ENCODE measurements at places on chromosomes 1 and 21.

DNA sequence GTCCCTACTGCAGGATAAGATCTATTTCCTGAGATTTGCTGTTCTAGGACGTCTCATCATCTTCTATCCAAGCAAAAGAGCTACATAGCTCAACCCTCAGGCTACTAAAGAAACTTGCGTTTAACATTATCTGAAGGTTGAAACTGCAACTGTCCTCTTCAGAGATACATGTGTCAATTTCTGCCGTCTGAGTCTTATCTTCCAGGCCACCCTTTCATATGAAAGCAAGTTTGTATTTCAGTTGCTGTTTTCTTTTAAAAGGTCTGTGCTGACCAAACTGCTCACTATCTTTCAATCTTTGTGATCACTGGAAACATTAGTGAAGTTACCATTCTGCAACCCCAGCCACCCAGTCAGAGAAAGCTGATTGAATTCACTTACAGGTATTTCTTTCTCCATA, 108.6 kb upstream of the RAB3GAP2 start:
- DNase-seq = no peak

DNA sequence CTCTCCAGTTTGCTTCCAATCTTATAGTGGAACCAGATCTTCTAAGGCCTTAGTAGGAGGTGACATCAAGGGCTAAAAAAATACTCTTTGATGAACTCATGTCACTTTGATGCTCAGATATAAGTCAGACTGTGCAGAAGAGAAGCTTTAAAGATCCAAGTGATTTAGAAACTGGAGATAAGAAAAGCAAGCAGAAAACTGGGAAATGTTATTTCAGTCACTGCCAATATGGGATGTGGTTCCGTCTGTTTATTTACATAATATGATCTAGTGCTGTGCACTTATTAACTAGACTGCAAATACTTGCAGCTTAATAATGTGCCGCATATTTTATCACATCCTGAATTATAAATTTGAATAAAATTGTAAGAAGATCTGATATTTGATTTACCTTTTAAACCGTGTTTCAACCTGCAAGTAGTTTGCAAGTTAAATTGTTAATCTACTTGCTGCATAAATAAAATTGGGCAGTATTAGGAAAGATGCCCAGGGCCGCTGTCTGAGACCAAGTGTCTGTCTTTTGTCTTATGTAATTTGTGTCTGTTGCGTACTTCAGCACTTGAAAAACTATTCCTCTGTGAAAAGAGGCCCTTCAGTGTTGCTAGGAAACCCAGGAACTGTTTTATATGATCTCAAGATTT, 29.6 kb downstream of the CXADR start:
- DNase-seq = no peak

DNA sequence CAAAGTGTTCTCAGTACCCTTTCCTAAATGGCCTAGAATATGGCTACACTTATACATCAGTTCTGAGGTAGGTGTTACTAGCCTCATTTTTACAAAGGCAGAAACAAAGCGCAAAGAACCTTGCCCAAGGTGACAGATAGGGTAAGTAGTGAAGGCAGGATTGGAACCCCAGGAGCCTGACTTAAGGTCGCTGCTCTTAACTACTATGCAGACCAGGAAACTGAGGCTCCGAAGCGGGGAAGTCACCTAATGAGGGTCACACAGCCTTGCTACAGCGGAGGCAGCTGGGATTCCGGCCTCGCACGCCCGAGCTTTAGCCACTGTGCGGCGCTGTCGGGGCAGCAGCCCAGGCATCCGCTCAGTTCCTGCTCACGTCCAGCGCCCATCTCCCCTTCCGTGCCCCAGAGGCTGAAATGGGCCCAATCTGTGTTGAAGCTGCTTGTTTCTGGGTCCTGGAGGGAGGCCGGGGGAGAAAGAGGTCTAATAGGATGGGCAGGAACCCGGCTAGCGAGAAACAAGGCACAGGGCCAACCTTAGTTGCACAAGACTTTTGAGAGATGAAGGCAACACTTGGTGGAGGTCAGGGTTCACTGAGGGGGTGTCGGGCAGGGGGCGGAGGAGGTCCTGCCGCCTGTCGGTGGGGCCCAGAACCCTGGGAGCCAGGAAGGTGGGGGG, 1.4 kb upstream of the FOXD2 start:
- peak; percentile 65 for DNase-seq

GRCh38 chr1:180433873-180434272, 68.5 kb downstream of the ACBD6 start:
- DNase-seq = no peak

GRCh38 chr1:118927427-118928187, 60.5 kb downstream of the TBX15 start:
- DNase-seq = no peak

DNA sequence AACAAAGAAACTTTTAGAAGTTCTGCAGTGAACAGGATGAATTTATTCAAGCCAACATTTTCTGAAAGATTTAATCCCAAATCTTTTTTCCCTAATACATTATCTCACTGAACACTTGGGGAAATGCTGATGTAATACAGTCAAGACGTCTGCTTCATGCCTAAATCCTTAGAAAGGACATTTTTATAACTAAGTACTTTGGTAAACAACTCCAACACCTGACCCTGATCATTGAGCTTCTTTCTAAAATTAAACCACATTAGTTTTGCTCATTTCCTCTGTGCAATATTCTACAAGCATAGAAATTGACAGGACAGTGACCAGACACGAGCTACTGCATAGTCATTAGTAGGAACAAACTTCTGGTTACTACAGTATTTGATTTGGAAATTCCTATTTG, 183.5 kb downstream of the TPR start:
- no peak for DNase-seq

DNA sequence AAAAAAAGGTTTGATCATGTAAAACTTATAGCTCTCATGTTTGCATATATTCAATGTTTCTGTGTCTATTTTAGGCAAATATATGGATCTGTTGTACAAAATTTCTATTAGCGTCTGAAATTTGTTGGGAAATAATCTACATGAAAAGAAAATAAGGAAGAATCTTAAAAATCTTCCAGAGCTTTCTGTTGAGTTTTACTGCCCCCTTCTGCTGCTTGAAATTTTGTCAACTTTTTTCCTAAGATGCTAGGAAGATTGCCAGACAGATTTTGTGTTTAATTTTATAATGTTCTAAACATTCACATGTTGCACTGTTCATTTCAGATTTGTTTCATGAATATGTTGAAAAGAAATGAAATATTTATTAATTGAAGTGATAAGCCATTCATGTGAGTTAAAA, 2.5 kb upstream of the PTGS2 start:
- DNase-seq = peak; percentile 54

GRCh38 chr1:182003953-182004586, 57.4 kb downstream of the ZNF648 start:
- no peak for DNase-seq

GRCh38 chr1:199007423-199007822, 368.6 kb downstream of the PTPRC start:
- no peak for DNase-seq

DNA sequence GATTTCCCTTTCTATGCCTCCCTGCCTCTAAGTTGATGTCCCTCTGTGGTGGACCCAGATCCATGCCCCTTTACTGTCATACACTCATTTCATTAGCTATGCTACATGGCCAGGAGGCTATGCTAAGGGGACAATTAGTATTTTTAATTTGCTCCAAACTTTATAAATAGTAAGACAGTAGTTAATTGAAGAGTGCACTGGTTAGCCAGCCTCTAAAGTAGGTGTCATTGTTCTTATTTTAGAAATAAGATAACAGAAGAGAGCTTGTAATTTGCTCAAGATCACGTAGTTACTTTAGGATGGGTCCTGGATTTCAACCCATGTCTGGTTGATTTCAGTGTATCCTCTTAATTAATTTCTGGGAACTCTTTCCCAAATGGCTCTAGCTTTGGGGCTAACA, 29.4 kb upstream of the GNG12 start:
- DNase-seq = no peak

- peak; percentile 77 for DNase-seq
Measured at GRCh38 chr21:28436286-28436932, 556.3 kb downstream of the LTN1 start.

- DNase-seq = no peak
Measured at GRCh38 chr1:201144701-201145100, 9.6 kb downstream of the TMEM9 start.

DNA sequence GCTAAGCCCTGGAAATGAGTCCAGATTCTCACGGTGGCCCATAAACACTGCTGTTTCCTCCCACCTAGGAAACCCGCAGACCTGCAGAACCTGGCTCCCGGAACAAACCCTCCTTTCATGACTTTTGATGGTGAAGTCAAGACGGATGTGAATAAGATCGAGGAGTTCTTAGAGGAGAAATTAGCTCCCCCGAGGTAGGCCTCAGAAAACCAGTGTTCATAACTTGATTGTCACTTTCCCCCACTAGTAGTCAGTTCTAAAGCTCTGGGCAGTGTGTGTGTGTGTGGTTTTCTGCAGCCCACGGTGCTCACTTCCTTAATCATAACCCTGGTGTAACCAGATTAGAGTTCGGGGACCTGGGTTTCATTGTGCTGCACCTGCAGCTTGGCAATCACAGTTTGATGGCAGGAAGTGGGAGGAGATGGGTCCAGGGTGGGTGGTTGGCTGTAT, 39.1 kb downstream of the CLIC6 start:
- no peak for DNase-seq

GRCh38 chr1:53321776-53322602, 5.9 kb downstream of the LRP8 start:
- DNase-seq = no peak

GRCh38 chr21:36163750-36164741, 7.4 kb downstream of the DOP1B start:
- no peak for DNase-seq

DNA sequence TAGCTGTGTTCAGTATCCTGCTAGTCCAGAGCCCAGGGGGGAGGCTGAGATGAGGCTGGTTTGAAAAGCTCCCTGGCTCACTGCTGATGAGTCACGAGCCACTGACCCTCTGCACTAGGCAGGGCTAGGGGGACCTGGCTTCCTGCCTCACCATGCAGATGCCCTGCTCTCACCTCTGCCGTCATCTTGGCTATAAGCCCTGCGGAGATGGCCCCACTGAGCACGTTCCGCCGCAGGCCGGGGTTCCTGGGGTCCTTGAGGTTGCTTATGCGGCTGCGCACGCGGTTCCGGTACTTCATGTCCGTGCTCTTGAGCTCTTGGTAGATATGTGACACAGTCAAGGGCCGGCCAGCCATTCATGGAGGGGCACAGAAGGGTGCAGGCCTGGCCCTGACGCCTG, 24.1 kb upstream of the ZNF436 start:
- DNase-seq = peak; percentile 76

GRCh38 chr1:205965036-205965884, 22.0 kb upstream of the SLC26A9 start:
- DNase-seq = no peak

GRCh38 chr1:231887866-231888265, 261.3 kb downstream of the DISC1 start:
- no peak for DNase-seq

GRCh38 chr1:20981915-20982314, 194.8 kb downstream of the EIF4G3 start:
- DNase-seq = peak; percentile 14

GRCh38 chr1:209803568-209803967, 2.4 kb downstream of the IRF6 start:
- no peak for DNase-seq

GRCh38 chr1:7109901-7110300, 324.6 kb downstream of the CAMTA1 start:
- no peak for DNase-seq

DNA sequence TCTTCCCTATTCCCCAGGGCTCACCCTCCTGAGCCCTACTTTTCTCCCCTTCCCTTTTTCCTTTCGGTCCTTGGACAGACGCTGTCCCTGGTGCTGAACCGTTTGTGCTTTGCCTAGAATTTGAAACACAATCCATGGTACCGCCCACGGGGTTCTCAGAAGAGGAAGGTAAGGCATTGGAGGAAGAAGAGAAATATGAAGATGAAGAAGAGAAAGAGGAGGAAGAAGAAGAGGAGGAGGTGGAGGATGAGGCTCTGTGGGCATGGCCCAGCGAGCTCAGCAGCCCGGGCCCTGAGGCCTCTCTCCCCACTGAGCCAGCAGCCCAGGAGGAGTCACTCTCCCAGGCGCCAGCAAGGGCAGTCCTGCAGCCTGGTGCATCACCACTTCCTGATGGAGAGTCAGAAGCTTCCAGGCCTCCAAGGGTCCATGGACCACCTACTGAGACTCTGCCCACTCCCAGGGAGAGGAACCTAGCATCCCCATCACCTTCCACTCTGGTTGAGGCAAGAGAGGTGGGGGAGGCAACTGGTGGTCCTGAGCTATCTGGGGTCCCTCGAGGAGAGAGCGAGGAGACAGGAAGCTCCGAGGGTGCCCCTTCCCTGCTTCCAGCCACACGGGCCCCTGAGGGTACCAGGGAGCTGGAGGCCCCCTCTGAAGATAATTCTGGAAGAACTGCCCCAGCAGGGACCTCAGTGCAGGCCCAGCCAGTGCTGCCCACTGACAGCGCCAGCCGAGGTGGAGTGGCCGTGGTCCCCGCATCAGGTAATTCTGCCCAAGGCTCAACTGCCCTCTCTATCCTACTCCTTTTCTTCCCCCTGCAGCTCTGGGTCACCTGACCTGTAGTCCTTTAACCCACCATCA, 10.4 kb downstream of the BCAN start:
- peak; percentile 43 for DNase-seq

DNA sequence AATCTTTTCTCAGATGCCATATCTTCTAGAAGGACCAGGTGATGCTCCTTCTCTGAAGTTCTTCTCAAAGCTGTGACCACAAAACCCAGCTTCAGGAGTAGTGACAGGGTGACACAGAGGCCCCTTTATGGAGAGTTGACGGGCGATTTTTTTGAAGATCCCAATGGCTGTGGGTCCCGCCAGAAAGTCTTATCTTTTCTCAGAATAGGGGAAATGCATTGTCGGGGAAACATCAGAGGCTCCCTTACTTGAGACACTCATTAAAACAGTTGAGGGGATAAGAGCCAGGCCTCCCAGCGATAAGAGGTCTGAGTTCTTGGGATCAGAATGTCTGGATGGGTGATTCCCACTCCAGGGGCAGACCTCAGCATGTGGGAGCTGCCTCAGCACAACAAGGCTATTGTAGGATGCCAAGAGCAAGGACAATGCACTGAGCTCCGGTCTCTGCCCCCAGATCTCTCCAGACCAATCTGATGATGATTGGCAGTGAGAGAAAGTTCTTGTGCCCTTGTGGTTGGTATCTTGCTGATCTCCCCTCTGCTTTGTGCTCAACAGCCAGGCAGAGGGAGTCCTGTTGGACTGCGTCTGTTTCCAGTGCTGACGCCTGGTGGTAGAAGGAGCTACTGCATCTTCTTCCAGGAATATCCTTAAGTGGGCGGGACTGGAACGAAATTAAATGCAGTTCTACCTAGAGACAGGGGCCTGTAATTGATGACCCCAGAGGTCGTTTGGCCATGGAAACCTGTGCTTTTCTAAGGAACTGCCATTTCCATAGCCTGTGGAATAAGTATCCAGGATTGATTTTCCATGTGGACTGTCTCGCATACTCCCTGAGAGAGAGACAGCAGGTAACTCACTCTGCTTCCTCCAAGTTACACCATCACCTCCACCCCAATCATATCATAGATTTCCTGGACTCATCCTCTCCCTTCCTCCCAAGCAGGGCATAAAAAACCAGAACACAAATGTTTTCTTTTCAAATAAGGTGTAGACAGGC, 6.8 kb upstream of the ACKR1 start:
- peak; percentile 72 for DNase-seq

Measured in IMR-90 (cell line).